NCI-H2107 (cell line): ENCODE measurements at places on chromosomes 16 and 17.

- DNase-seq: no peak
These were observed 25.0 kb downstream of the NXN start for GRCh38 chr17:954431-955164.

DNA sequence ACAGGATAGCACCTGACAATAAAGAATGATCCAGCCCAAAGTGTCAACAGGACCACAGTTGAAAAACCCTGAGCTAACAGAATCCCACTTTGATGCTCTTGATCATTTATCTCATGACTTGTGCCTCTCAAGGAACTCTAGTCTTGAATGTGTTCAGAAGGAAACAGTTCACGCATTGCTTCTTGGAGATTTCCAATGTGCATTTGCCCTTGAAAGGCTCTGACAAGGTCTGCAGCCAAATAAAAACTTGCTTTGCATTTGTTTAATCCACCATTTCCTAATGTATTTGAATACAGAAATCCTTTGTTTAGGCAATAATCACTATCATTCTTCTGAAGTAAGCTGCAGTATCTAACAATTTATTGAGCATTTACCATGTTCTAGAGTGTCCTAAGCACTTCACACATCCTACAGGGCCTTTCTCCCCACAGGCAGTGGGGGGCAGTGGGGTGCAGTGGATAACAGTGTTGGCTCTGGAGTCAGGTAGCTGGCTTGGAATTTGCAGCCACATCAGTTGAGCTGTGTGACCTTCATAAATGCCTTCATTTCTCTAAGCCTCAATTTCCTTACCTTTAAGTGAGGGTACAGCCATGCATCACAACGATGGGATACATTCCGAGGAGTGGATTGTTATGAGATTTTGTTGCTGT lies 239.7 kb downstream of the XYLT1 start:
- no peak for DNase-seq

DNA sequence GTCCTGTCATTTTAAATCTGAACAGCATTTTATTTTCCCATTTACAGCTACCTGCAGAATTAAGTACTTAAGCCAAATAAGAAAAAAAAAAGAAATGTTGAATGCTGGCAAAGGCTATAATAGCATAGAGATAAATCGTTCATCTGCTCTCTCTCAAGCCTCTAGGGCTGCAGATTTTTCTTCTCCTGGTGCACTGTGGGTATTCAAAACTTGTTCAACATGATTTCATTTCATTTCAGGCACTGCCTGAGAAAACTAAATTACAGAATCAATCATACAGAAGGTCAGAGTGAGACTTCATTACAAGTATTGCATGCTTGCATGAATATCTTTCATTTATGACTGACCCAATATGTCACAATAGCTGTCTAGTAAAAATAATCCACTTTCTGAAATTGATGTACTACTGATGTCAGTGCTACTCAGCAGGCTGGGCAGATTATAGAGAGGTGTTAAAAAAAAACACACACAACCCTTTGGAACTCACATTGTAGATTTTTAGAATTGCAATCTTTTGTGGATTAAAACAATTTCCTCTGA lies 86.2 kb downstream of the TOX3 start:
- no peak for DNase-seq

- no peak for DNase-seq
These were observed 85.6 kb downstream of the SOX9 start for GRCh38 chr17:72206376-72206775.

DNA sequence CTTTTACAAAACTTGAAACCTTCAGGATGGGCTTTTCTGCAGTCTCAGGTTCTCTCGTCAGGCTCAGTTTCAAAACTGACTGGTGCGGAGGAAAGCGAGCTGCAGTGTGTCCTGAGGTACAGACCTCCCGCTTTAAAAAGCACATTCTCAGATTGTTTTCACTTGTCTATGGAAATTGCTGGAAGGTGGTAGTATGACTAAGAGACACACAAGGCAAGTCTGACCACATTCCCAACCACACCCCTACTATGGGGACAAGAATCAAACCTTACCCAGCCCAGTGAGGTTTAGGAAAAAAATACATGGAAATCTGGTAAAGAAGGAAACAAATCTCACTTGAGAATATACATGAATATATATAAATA lies 18.2 kb downstream of the SRP68 start:
- DNase-seq: no peak

DNA sequence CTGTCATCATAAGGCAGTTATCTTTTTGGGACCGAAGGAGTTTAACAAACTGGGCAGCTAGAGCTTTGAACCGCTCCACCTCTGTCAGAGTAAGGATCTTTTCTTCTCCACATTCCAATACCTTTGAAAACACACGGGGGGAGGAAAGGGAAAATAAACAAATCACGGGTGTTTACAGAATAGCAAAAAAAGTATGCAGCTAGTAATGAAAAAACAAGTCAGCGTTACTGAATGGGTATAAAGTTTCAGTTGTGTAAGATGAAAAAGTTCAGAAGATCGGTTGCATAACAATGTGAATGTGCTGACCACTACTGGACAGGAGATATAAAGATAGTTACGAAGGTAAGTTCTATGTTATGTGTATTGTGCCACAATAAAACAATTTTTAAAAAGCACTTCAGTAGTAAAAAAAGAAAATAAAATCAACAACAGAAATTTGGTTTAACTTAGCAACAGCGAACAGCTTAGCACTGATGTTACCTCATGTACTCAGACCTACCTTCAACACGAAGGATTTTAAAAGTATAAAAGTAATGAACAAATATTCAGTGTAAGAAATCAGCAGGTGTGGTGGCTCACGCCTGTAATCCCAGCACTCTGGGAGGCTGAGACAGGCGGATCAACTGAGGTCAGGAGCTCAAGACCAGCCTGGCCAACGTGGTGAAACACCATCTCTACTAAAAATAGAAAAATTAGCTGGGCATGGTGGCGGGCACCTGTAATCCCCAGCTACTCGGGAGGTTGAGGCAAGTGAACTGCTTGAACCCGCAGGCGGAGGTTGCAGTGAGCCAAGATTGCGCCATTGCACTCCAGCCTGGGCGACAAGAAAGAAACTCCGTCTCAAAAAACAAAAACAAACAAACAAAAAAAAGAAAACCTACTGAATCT lies 34.3 kb downstream of the MARF1 start:
- DNase-seq: no peak

DNA sequence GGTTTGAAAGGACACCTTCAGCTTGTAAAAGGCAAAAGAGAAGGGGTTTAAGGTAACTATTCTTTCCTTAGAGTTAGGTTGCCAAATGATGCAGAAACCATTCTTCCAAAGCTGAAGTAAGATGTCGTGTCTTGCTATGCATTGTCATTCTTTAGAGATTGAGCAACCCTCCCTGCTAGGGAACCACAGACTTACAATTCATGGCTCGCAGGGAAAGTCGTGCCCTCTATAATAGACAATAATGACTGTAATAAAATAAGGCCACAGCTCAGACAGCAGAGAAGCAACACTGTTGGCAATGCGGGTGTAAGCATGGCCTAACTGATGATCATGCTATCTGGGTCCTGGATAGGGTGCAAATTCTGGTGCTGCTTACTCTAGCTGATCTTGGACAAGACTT lies 129.6 kb upstream of the CDH13 start:
- DNase-seq: no peak

- no peak for DNase-seq
These were observed 684 bp upstream of the RSAD1 start for GRCh38 chr17:50477976-50478375.

DNA sequence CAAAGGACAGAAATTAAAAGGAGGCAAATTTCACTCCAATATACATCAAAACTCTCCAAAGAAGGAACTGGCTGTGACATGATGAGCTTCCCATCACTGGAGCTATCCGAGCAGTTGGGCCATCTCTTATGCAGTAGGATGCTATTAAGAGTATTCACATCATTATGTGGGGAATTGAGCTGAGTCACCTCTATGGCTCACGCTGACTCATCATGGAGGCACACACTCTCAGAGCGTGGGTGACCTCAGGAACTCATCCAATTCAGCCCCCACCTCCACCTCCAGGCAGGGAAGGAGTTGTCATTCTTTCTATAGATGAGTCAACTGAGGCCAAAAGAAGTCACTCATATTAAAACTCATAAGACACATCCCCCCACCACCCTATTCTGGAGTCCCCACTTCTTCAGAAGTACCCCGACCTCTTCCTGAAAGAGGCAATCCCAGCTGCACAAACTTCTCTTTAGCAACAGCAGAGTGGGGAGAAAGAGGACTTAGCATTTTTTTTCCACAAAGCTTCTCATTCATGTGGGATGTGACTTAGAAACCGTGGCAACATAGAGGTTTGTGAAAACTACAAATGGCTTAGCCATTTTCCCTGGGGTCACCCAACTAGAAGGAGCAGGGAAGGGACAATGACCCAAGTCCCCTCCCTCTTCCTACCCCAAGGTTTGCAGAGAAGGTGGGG lies 32.5 kb downstream of the ABCC12 start:
- no peak for DNase-seq
